ENCODE measurements at places on chromosomes 6 and 20.

GRCh38 chr6:129508477-129509145 is 201.4 kb downstream of the ARHGAP18 start:
- no peak for DNase-seq

DNA sequence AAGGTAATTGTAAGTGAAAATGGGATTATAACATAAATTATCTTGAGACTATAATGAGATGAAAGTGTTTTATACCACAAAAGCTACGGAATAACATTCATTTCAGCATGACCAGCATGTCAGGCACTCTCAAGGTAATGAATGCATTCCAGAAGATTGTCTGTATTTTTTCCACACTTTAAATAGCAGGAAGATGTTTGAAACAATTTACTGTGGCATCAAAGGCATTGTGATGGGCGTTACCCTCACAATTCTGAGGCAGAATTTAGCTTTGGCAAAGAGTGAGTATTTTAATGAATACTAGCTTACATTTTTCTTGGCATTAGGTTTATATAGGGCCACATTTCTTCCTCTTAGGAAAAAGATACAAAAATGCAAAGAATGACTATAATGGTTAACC is 627.2 kb downstream of the BCKDHB start:
- DNase-seq: no peak

GRCh38 chr6:168712993-168713392 is 272.0 kb downstream of the SMOC2 start:
- DNase-seq: no peak

- DNase-seq: no peak
Measured at GRCh38 chr6:39471954-39472659, 149.6 kb upstream of the KCNK16 start.

GRCh38 chr6:149387779-149388512 is 12.1 kb upstream of the SUMO4 start:
- no peak for DNase-seq

GRCh38 chr20:56345911-56346310 is 12.9 kb upstream of the FAM210B start:
- no peak for DNase-seq

DNA sequence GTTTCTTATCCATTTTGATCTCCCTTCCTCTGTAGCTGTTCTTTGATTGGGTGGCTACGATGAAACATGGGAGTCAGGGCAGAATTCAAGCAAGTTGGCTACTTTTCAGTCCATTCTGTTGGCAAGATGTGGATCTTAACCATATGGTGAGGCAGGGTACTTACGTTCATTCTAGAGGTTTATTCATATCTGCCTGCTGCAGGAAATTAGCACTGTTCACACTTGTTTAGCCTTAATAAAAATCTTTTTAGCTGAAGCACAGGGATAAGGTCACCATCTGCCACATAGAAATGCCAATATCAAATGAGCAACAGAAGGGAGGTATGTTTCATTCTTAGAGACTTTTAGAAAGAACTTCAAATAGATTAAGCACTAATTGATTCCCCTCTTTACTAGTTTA is 83.9 kb downstream of the GRIK2 start:
- DNase-seq: no peak

- DNase-seq: no peak
Measured at GRCh38 chr6:36324191-36324590, 12.5 kb downstream of the BNIP5 start.

GRCh38 chr6:47621838-47622449 is 76.4 kb upstream of the ADGRF4 start:
- no peak for DNase-seq

DNA sequence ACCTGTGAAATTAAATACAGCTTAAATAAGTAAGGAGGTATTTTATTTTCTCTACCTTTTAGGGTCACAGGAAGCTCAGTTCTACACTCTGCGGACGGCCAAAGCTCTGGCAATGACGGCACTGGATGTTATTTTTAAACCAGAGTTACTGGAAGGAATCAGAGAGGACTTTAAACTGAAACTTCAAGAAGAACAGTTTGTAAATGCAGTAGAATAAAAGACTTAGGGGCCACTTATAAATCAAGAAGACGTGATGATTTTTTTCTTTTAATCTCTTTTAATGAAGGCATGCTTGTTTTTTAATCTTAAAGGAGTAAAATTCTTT is 16.2 kb downstream of the PM20D2 start:
- no peak for DNase-seq

- DNase-seq: no peak
Measured at GRCh38 chr6:138142806-138143205, 18.9 kb upstream of the ARFGEF3 start.

GRCh38 chr20:18754030-18754652 is 59.4 kb upstream of the SCP2D1 start:
- DNase-seq: no peak

DNA sequence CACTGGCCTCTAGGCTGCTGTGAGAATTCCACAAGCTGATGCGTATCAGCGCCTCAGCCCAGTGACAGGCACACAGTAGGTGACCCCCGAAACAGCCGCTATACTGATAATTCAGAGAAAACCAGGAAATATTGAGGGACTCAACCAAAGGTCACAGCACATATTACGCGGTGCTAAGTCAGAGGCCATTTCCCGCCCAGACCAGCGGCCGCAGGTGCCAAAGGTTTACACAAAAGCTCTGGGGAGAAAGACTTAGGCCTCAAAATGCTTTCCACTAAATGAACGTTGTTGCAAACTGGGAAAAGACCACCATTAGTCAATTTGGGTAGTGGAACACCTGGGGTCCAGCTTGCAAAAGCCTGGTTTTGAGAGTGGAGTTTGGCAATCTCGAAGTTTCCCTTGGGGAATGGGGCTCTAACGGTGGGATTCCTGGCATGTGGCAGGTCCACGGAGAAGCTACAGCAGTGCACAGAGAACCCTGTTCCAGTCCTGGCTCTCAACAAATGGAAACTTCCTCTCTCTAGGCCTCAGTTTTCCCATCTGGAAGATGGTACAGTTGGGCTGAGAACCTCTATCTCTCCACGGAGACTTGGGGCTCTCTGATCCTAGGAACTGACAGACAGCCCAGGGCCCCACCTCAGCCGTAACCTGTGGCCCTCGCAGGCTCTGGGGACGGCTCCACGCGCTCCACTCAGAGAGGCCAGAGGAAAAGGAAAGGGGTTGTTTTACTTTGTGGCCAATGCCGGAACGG is 4.7 kb downstream of the NOL4L start:
- no peak for DNase-seq

GRCh38 chr20:62792940-62793756 is 3.1 kb upstream of the MRGBP start:
- DNase-seq: no peak

DNA sequence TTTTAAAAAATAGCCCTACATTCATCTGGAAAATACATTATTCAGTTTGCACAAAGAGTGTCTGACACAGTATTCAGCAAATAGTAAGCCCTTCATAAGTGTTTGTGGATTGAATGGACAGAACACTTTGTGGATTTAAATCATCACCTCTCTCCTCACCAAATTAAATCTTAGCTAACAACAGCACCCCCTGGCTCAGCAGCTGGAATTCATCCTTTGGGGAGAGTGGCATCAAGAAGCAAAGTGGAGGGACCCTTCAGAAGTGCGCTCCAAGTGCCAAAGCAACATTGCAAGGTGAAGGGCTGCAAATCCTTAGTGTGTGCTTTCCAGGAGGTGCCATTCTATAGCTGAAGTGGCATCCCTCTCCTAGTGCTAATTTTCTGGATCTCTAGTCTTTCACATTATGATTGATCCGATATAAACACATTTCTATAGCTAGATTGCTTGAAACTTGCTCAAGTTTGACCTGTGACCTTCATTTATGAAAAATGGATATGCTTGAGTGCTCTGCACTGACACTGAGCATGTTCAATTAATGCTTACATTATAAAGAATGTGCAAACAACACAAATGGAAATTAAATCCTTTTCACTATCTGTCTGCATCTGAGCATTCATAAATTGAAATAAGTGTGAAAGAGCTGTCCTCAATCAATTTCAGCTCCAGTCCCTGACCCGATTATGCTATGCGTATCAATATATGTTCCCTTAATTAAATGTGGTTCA is 891.7 kb downstream of the C6orf118 start:
- no peak for DNase-seq

All from T47D (cell line).